ENCODE measurements at places on chromosomes 3 and 15. TPM values are rescaled to one million over a fixed set of nuclear protein-coding genes. Genes with fewer than 3 reads are reported as not detected.

The PLIN1 gene
- polyA plus RNA-seq = 0.97 TPM

The KBTBD13 gene
- 0.09 TPM for polyA plus RNA-seq

The CHRM5 gene
- polyA plus RNA-seq = 0.19 TPM

The CCR8 gene
- polyA plus RNA-seq = not detected

The FYCO1 gene
- polyA plus RNA-seq = 19.1 TPM

The LRRIQ4 gene
- not detected for polyA plus RNA-seq

The CLEC3B gene
- polyA plus RNA-seq = 27.2 TPM

The GP5 gene
- polyA plus RNA-seq = 0.61 TPM

The ACAN gene
- polyA plus RNA-seq = 3.0 TPM

The SENP5 gene
- 18.6 TPM for polyA plus RNA-seq

The NTRK3 gene
- polyA plus RNA-seq = 12.6 TPM

The CYP1A2 gene
- polyA plus RNA-seq = 0.09 TPM

The UROC1 gene
- 0.19 TPM for polyA plus RNA-seq

The GABRR3 gene
- polyA plus RNA-seq = not detected

The CCDC191 gene
- 13.4 TPM for polyA plus RNA-seq

The THPO gene
- polyA plus RNA-seq = 2.5 TPM

The GPR62 gene
- 0.64 TPM for polyA plus RNA-seq

The SLC12A1 gene
- polyA plus RNA-seq = 393 TPM

The ACAA1 gene
- 150 TPM for polyA plus RNA-seq

The AHSG gene
- 0.56 TPM for polyA plus RNA-seq

The FILIP1L gene
- 17.4 TPM for polyA plus RNA-seq

The SACM1L gene
- 50.8 TPM for polyA plus RNA-seq

The CHST2 gene
- 23.7 TPM for polyA plus RNA-seq

The PLA2G4D gene
- polyA plus RNA-seq = 0.07 TPM

The NEIL1 gene
- 35.5 TPM for polyA plus RNA-seq

The CD86 gene
- polyA plus RNA-seq = 1.5 TPM

The SLC22A13 gene
- 6.1 TPM for polyA plus RNA-seq

The RAP2B gene
- polyA plus RNA-seq = 7.5 TPM

The ZKSCAN7 gene
- 17.9 TPM for polyA plus RNA-seq

The PLA2G4B gene
- 21.2 TPM for polyA plus RNA-seq

The ARGFX gene
- polyA plus RNA-seq = not detected

The BNC1 gene
- 0.21 TPM for polyA plus RNA-seq

The LARP6 gene
- 19.1 TPM for polyA plus RNA-seq

The SEC62 gene
- 176 TPM for polyA plus RNA-seq

Measured in renal pelvis (tissue), 12 donors.